AG20443 (cell line): ENCODE measurements at places on chromosomes 3 and 15.

DNA sequence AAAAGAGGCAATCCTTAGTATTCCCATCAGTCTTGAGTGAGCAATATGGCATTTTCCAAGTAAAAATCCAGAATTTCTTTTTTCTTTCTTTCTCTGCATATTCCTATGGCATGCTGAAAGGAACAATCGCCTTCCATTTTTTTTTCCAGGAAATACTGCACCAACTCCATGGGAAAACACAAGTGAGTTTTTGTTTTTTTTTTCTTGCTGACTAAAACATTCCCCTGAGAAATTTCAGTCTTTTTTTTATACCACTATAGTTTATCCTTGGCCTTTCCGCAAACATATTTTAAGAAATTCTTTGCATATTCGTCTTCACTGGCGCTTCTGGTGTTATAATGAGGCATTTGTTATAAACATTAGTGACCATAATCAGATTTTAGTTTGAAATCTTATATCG is 429.6 kb upstream of the MDFIC2 start:
- DNase-seq: no peak

GRCh38 chr15:83898361-83898760 is 244.4 kb downstream of the ADAMTSL3 start:
- no peak for DNase-seq

- DNase-seq: peak; percentile 58
Observed at GRCh38 chr3:122000936-122001605, 21.0 kb downstream of the ILDR1 start.

GRCh38 chr15:63595065-63595464 is 2.1 kb upstream of the FBXL22 start:
- DNase-seq: no peak

- peak; percentile 82 for DNase-seq
Observed at GRCh38 chr3:189914799-189915198, 205.9 kb downstream of the P3H2 start.

GRCh38 chr15:98669638-98670037 is 21.3 kb downstream of the IGF1R start:
- DNase-seq: no peak
